HepG2 (cell line): ENCODE measurements at places on chromosomes 2 and 18.

DNA sequence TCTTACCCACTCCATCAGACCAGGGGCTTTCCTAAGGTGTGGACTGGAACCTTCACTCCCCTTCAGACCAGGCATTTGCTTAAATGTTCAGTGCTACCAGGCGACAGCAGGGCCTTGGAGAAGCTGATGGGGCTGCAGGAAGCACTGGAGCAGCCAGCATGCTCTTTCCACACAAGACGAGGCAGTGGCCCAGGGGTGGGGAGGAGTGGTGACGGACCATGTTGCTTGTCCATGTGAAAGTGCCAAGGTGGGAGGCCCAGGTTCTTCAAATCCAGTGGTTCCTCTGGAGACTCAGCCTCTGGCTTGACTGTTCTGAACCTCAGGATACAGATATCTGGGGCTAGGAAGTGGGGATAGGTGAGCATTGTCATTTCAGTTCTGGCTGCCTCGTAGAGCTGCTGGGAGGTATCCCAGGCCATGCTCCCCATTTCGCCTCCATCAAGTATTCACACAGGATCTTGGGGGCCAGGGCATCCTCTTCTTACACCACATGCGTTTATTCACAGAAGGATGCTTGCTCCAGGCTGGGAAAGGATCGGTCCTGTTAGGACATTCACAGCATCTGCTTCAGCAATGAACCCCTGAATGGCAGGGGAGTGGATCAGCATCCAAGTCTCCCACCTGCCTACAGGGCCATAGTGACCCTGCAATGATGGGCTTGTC is 62.2 kb downstream of the SFXN5 start:
- no peak overlapping the region for H3K4me3 ChIP-seq
- H3K27ac ChIP-seq = no peak overlapping the region
- H3K27me3 ChIP-seq = no peaks in the 10 kb centered on the region
- H3K4me1 ChIP-seq = no peaks in the 10 kb centered on the region
- H3K36me3 ChIP-seq = peaks cover 24% of the 10 kb centered on the region
- DNase-seq = no peak

DNA sequence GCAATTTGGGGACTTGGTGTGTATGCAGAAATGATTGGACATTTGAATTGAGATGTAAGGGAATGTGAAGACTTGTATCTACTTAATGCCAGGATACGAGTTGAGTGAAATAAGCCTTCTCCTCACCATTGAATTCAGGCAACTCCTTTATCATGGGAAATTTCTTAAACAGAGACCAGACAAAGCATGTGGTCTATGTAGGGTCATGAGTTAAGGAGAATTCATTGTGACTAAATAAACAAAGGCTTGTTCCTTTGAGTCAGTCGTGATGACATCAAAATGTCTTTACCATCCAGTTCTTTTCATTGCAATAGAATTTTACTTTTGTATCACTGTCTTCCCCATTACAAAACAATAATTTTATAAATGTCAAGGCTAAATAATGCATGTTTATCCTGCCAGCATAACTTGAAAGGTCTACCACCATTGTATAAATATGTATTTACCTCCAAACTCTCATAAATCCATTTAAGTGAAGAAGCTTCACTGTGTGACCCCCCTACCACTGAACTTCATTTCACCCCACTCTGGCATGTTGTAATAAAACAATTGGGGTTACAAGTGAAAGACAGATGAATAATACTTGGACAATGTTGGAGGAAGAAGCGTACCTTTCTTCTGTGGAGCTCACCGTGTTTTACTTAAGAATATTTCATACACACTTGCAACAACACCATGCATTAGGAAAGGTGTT is 149.4 kb downstream of the EPHA4 start:
- no peaks in the 10 kb centered on the region for H3K36me3 ChIP-seq
- no peak overlapping the region for H3K27ac ChIP-seq
- DNase-seq = no peak
- H3K4me1 ChIP-seq = no peaks in the 10 kb centered on the region
- no peaks in the 10 kb centered on the region for H3K27me3 ChIP-seq

GRCh38 chr2:5695654-5696403 is 3.6 kb downstream of the SOX11 start:
- H3K4me1 ChIP-seq = no peaks in the 10 kb centered on the region
- no peak overlapping the region for H3K27ac ChIP-seq
- H3K27me3 ChIP-seq = no peaks in the 10 kb centered on the region
- DNase-seq = no peak
- no peaks in the 10 kb centered on the region for H3K36me3 ChIP-seq

- no peak overlapping the region for H3K4me3 ChIP-seq
- no peak overlapping the region for H3K27ac ChIP-seq
- H3K4me1 ChIP-seq = no peaks in the 10 kb centered on the region
Observed at GRCh38 chr2:60961457-60961856, 56.1 kb upstream of the PEX13 start.

- DNase-seq = no peak
- no peak overlapping the region for H3K27ac ChIP-seq
- H3K27me3 ChIP-seq = no peaks in the 10 kb centered on the region
- H3K4me1 ChIP-seq = 0 out of 2 replicates have a peak, but pooled peaks cover 8% of the 10 kb centered on the region
- no peak overlapping the region for H3K4me3 ChIP-seq
- H3K36me3 ChIP-seq = peaks cover 64% of the 10 kb centered on the region
Observed at GRCh38 chr2:32496662-32497061, 131.2 kb upstream of the TTC27 start.

GRCh38 chr2:177917169-177917568 is 155.4 kb downstream of the PDE11A start:
- no peak overlapping the region for H3K4me3 ChIP-seq
- DNase-seq = no peak
- no peaks in the 10 kb centered on the region for H3K4me1 ChIP-seq
- H3K27me3 ChIP-seq = no peaks in the 10 kb centered on the region
- no peaks in the 10 kb centered on the region for H3K36me3 ChIP-seq

DNA sequence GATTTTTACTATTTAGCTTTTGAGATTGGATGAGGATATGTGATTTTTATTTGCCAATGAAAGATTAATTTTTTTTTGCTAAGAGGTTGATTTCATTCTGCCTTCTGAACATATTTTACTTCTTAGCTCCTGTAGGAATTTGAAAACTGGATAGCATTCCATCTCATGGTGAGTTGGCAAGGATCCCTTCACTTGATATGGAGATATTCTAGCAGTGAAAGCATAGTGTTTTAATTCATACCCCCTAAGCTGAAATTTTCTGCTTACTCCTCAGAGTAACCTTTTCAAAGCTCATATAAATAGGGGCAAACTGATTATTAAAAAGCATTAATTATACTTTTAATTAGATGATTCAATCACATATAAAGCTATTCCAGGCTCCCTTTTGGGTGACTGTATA is 61.0 kb upstream of the KCNJ3 start:
- H3K4me1 ChIP-seq = no peaks in the 10 kb centered on the region
- no peak for DNase-seq
- no peak overlapping the region for H3K4me3 ChIP-seq
- no peak overlapping the region for H3K27ac ChIP-seq
- H3K36me3 ChIP-seq = no peaks in the 10 kb centered on the region
- no peaks in the 10 kb centered on the region for H3K27me3 ChIP-seq

GRCh38 chr18:24031916-24032315 is 17.4 kb downstream of the TTC39C start:
- no peak overlapping the region for H3K4me3 ChIP-seq
- no peaks in the 10 kb centered on the region for H3K27me3 ChIP-seq
- H3K36me3 ChIP-seq = no peaks in the 10 kb centered on the region

DNA sequence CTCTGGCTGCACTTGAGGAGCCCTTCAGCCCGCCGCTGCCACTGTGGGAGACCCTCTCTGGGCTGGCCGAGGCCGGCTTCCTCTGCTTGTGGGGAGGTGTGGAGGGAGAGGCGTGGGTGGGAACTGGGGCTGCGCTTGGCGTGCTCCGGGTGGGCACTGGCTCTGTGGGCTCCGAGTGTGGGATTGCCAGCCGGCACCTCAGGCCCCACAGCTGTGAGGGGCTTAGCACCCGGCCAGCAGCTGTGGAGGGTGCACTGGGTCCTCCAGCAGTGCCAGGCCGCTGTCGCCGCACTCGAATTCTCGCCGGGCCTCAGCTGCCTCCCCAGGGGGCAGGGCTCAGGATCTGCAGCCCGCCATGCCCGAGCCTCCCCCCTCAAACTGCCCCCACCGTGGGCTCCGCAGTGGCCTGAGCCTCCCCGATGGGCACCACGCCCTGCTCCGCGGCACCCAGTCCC is 808.0 kb upstream of the SOX11 start:
- H3K27ac ChIP-seq = no peak overlapping the region
- no peak for DNase-seq
- no peaks in the 10 kb centered on the region for H3K4me1 ChIP-seq
- no peaks in the 10 kb centered on the region for H3K36me3 ChIP-seq

DNA sequence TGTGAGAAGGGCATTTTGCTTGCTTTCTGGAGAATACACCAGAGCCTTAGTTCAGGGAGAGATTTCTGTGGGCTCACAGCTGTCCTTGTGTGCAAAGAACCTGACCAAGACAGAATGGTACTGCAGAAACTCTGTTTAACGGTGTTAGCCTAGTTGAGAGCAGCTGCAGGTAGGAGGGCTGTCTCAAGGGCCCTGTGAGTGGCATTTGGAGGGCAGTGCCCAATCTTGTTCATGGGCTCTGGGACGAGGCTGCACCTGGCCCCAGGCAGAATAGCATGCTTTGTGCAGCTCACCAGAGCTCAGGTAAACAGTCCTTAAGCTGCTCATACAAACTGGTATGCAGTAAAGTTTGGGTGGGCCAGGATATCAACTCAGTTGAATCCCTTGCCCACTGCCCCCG is 16.9 kb upstream of the RGPD4 start:
- H3K4me3 ChIP-seq = no peak overlapping the region
- H3K27ac ChIP-seq = no peak overlapping the region
- no peaks in the 10 kb centered on the region for H3K27me3 ChIP-seq
- H3K4me1 ChIP-seq = peaks cover 12% of the 10 kb centered on the region
- H3K36me3 ChIP-seq = no peaks in the 10 kb centered on the region
- DNase-seq = no peak

GRCh38 chr2:10732924-10733565 is 11.6 kb downstream of the ATP6V1C2 start:
- H3K36me3 ChIP-seq = no peaks in the 10 kb centered on the region
- DNase-seq = no peak
- H3K27me3 ChIP-seq = no peaks in the 10 kb centered on the region
- H3K4me3 ChIP-seq = no peak overlapping the region
- H3K4me1 ChIP-seq = peaks cover 13% of the 10 kb centered on the region

GRCh38 chr2:55420439-55420725 is 726 bp upstream of the CCDC88A start:
- peaks cover 67% of the 10 kb centered on the region for H3K4me1 ChIP-seq
- H3K4me3 ChIP-seq = peak overlapping the region; percentile 98
- H3K36me3 ChIP-seq = no peaks in the 10 kb centered on the region
- peak overlapping the region; percentile 34 for H3K27ac ChIP-seq

- no peak overlapping the region for H3K4me3 ChIP-seq
- H3K27ac ChIP-seq = no peak overlapping the region
- no peak for DNase-seq
- H3K27me3 ChIP-seq = no peaks in the 10 kb centered on the region
Observed at GRCh38 chr2:11963966-11964365, 217.5 kb downstream of the LPIN1 start.

GRCh38 chr2:18910843-18911242 is 321.5 kb upstream of the NT5C1B start:
- no peak overlapping the region for H3K4me3 ChIP-seq
- no peaks in the 10 kb centered on the region for H3K36me3 ChIP-seq
- DNase-seq = no peak
- H3K27me3 ChIP-seq = no peaks in the 10 kb centered on the region

DNA sequence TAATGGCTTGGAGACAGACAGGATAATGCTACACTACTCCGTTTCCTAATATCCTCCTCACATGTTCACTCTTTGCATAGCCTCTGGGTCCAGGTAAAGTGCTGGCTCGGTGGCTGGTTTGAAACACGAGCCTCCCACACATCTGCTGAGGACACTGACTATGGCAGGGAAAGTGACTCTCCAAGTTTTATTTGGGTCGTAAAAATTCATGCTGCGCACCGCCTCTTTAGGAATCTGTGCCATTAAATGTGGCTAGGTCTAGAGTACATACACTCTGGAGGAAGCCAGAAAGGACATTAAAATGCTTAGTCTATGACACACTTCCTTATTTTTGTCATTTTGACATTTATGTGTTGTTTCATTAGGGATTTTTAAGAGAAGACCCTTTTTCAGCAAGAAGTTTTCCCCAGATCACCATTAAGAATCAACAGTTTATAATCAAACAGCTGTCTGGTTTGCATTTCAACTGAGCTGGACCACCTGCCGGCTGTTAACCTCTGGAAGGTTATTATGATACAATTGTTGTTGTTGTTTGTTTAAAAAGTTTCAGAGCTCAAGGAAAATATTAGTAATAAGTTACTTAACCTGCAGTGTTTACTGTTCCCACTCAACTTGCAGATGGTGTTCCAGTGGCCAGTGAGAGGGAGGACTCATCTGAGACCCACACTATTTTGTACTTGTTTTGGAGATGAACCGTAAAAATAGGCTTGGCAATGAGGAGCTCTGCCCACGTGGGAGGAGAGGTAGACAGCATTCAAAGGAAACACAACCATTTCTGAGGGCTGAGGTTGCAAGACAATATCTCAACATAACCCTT is 443.3 kb upstream of the MEIS1 start:
- no peak overlapping the region for H3K27ac ChIP-seq
- H3K36me3 ChIP-seq = no peaks in the 10 kb centered on the region
- DNase-seq = no peak
- no peaks in the 10 kb centered on the region for H3K4me1 ChIP-seq
- no peak overlapping the region for H3K4me3 ChIP-seq
